C1 segment of cervical spinal cord (tissue), 14 donors: ENCODE measurements at places on chromosomes 13 and 19.

DNA sequence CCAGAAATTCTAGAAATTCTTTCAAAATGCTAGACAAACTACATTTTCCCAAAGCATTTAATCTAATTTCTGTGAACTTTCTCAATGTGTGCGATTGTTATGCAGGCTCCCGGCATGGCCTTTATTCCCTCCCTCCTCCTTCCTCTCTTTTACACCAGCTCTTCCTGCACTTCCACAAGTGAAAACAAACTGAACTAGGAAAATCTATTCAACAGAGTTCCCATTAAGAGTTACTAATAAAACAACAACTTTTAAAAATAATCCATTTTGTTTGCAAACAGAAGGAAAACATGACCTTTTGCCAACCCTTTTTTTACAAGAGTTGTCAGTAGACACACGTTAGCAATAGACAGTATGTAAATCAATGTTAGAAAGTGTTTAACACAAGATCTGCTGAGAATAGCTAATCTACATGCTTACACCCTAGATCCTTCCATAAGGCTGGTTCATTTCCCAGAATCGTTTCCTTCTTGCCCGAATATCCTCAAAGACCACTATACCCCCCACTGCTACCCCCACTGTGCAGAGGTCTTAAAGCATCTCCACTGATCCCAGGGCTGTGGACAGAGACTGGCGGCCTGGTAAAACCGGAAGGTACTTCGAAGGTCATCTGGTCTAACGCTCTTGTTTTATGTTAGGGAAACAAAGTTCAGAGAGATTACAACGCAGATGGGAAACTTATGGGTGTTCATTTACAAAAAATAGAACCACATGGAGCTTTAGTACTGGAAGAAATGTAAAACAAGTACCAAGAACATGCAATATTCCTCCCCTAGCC is 98.0 kb downstream of the FOXO1 start:
- DNase-seq, result no peak

GRCh38 chr19:38842439-38843174 is 7.2 kb downstream of the HNRNPL start:
- DNase-seq, result no peak

- no peak for DNase-seq
Observed at GRCh38 chr13:46893221-46893740, 3.6 kb downstream of the HTR2A start.

DNA sequence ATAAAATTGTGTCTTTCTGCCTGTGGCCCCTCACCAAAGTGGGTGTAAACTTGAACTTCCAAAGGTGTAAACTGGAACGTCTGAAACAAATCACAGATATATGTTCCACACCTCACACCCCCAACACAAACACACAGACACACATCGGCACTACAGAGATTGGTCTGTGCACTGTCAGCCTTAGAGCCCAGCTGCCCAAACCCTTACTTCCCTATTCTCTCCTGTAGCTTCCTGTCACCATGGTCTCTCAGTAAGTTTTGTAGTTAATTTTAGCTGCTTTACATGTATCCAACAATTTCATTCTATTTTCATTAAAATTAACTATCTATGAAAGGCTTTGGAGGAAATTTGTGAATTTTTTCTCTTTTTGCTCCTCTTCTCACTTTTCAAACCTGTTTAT is 5.4 kb downstream of the TM9SF2 start:
- no peak for DNase-seq

GRCh38 chr13:102977471-102977870 is 88.7 kb downstream of the SLC10A2 start:
- DNase-seq, result no peak

DNA sequence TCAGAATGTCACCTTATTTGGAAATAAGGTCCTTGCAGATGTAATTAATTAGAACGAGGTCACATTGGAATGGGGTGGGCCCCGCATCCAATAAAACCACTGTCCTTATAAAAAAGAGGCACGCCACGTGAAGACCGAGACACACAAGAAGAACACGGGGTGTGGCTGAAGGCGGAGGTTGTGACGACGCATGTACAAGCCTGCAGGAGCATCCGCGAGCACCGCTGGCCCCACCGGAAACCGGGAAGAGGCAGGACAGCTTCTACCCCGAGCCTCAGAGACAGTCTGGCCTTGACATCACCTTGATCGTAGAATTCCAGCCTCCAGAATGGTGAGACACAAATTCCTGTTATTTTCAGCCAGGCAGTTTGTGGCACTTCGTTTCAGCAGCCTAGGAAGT is 177.9 kb downstream of the COL4A1 start:
- DNase-seq, result no peak

GRCh38 chr13:34678154-34678553 is 263.9 kb upstream of the NBEA start:
- DNase-seq, result no peak

DNA sequence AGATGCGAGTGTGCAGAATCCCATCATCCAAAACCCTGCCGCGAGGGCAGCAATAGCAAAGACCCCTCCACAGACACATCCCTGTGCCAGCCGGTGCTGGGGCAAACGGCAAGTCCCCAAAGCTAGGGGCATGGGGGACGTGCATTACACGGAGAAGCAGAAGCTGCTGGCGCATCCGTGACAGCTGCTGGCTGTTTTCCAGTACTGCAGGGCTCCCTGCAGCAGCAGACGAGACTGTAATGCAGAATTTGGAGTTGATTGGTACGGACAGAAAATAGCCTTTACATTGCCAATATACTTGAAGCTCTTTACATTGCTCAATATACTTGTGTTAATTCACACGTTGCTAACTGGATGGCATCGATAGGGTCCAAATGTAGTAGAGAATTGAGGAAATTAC is 77.2 kb upstream of the TMTC4 start:
- peak; percentile 34 for DNase-seq

DNA sequence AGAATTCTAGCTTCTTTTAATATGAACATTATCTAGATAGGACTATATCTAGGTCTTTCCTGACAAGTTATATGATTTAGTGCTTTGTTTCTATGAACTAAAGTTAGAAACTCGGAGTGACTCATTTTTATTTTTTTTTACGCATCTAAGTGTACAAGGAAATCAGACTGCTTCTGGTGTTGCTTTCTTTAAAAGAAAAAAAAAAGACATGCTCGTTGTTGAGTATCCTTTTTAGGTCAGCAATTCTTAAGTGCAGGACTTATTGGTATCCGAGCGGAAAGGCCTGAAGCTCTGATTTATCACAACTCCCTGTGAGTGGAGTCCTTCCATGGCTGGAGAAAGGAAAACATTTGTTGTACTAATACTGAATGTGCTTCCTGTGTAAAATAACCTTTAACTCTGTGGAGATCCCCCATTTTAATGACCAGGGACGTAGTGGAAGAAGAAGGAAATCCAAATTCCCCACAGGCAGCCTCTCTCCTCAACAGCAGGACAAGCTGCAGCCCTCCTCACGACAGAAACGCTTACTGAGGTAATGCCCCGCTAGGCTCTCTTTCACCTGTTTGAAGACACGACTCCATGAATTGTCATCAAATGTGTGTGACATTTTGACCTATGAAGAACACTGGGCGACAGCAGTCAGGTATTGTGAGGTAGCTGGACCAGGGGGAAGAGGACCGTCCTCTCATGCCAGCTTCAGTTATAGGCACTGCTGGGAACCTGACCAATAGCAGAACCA is 17.9 kb upstream of the POMP start:
- DNase-seq, result no peak

- no peak for DNase-seq
Observed at GRCh38 chr13:33262997-33263396, 22.6 kb downstream of the STARD13 start.

DNA sequence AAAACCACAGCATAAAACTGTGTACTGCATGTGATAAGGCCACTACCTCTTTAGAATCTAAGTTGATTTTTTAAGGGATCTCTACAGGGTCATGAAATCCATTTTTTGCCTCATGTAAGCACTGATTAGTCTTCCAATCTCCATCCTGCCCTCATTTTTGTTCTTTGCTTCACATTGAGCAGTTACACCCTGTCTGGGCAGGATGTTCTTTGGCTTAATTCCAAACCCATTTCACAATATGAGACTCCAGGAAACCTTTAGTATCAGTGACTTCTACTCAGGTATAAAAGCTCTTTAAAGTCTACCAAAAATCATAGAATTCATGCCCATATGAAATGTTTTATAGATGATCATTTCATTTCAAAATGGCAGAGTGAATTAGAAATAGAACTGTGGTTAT is 592.6 kb downstream of the TBC1D4 start:
- no peak for DNase-seq

DNA sequence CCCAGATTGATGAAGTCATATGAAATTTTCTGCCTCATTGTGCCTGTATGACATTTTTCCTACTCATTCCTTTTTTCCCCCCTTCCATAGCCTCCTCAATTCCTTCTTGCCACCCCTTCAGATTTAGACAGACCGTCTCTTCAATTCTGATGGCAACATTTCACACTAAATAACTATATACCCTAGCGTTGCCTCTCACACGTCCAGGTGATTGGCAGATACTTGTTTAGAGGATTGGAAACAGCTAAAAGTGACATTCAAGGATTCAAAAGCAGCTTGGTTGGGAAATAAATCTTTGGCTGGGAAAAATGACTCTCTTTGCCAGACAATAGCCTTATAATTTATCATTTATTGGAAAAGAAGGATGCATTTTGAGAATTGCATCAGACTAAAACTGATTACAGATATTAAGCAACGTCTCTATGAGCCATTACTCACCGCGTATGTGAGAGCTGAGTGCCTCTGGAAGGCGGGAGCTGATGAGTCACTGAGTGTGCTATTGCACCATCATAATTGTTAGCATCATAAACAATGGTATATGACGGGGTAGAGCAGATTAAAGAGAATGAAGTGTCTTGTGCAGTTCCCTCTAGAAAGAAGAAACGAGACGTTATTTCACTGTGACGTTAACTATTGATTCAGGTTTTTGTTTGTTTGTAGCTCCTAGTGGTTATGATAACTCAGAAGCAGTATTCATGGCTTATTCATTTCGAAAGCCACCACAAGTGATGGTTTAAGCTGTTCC is 61.1 kb upstream of the FAM216B start:
- DNase-seq, result no peak

- no peak for DNase-seq
Observed at GRCh38 chr13:91630946-91631345, 232.5 kb downstream of the GPC5 start.

- DNase-seq, result no peak
Observed at GRCh38 chr13:19591864-19592263, 30.5 kb upstream of the TPTE2 start.
